Panc1 (cell line): ENCODE measurements at places on chromosomes 6 and 20.

DNA sequence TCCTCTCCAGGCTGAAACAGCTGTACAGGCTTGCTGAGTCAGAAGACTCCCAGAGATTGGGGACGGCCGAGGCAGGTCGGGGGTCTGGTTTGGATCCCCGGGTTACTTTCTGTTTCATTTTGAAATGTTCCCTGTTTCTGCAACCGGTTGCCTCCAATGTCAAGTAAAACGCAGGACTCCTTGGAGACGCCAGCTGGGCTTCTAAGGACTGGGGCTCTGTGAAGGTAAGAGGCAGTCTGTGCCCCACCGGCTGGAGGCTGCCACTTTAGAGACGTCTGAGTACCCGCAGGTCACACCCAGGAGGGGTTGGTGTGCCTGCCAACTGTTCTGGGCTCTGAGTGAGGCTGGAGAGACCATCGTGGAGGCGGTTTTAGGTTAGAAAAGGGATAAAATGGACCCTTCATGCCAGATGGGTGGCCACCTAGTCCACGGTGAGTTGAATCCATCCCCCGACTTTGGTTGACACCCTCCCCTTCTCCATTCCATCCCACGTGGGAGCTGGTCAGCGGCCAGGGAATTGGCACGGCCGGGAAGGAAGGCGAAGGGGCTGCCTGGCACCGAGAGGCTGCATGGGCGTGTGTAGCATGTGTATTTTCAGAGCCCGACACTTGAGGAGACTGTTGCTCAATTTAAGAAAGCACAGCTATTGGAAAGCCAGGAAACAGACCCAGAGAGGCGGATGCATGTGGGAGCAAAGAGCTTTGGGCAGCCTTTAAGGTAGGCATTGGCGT lies 240.9 kb downstream of the PHACTR1 start:
- DNase-seq, result no peak

DNA sequence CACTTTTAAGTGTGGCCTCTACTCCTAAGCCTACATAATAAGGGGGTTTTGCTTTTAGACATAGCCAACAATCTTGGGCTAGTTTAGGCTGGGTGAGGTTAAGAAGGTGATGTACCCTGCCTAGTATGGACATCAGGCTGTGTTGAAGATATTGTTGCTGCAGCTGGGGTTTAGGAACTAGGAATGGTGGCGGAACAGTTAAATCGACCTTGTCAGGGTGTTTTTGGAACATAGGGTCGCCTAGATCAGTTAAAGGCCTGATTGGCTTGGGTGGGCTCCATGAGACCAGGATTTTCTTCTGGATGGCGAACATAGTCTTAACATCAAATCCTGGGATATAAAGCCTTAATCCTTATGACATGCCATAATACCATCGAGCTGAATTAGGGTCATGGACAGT lies 156.1 kb downstream of the TRIM27 start:
- DNase-seq, result no peak

- DNase-seq, result no peak
Measured at GRCh38 chr20:17749978-17750721, 50.4 kb downstream of the BANF2 start.

GRCh38 chr6:154070657-154071056 lies 31.6 kb downstream of the OPRM1 start:
- no peak for DNase-seq

DNA sequence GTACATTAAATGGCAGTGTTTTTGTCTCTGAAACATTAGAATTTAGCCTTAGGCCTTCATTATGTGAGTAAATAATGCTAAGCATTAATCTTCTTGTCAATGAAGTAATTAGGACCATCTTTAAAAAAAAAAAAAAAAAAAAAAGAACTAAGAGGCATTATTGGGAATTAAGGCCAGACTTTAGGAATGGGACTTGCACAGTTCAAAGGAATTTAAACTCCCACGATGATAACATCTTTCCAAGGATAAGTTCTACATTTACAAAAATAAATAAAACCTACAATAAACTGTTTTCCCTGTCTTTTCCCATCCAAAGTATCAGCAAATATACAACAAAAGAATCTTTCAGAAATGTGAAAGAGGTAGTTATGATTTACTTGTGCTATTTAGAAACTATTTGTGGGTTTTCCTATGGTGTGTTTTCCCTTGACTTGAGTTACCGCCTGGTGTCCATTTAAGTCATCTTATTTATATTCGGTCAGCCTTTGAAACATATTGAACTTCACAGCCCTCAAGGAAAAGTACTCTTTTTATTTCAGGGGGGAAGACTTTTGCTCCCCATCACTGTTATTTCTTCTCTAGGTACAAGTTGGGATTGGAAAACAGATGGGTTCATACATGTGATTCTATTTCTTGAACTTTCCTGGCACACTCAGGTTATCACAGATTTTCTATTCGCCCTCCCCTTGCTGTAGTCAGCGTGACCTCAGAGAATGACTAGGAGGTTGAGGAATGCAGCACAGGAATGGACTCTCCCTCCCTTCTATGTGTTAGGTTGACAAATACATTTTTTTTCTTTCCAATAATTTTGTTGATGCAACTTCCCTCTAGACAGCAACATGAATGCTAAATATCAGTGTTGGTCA lies 13.6 kb downstream of the STMND1 start:
- peak; percentile 48 for DNase-seq

GRCh38 chr6:151213352-151213751 lies 26.4 kb upstream of the AKAP12 start:
- no peak for DNase-seq

- no peak for DNase-seq
Measured at GRCh38 chr20:37345339-37346235, at the start of gene SRC. Gene SRC, plus strand, starts transcription at chr20:37346140. Its CDS starts 38,014 bp downstream, at chr20:37384154.

DNA sequence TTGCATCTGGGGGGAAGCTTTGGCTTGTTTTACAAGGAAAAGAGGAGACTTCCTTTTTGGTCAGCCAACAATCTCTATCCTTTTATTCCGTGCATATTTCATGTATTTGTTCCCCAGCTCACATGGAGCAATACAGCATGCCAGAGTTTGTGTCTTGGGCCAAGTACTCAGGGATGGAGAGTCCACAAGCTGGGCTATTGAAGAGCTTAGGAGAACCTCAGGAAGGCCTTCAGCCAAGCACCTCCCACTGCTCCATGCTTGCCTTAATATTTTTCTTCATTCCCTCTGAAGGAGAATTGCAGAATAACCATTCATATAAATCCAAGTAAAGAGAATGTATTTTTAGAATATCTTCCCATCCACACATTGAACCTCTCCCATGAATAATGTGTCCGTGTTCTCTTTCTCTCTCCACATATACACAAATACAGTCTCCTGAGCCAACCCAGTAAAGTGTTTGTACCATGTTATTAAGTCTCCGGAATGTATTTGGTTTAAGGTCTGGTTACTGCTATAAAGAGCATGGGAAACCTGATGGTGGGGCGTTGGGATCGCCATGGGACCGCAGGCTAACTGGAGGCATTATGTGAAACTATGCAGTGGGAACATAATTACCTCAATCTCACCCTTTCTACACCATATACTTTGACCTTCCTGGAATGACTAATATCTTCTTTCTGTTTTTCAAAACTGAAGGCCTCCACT lies 3.0 kb downstream of the LAMA4 start:
- DNase-seq, result no peak
